ENCODE measurements at places on chromosomes 6 and 20.

DNA sequence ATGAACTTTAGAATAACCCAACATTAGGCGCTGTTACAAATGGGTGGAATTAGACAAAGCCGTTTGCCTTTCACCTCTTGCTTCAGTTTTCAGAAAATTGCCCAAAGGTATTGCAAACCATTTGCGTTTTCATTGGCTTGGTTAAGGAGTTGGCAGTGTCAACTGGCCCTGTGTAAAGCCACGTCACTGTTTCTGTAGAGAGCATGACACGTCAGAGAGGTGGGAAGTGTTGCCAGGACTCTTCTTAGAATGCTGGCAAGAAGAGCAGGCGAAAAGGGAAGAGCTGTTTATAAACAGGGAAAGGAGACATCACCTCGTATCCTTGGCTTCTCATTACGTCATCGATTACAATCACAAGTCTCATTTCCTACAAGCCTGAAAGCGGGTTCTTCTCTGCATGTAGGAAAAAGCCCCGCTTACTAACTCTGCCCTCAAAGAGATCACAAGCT lies 4.2 kb upstream of the IRF4 start:
- no peak for DNase-seq

DNA sequence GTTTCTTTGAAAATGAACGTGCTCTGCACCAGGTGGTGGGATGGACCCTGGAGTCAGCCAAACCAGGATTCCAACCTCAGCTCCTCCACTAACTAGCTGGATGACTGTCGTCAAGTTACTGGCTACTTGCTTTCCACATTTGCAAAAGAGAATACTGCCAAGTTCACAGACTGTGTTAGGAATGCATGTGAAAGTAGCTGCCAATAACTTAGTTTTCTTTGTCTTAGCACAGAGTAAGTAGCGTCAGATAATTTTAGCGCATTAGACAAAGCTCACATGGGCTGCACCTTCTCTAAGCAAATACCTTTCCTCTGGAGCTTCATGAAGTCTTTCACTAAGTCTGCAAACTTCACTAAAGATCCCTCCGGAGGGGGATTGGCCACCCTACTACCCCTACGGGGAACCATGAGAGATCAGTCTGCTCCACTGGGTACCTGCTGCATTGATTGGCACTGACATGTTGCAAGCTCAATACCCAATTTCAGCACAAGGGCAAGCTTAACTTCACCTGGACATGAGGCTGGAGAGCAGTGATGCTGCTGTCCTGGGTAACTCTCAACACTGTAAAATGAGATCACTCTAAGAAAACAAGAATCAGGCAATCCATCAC lies 113.9 kb downstream of the MBOAT1 start:
- DNase-seq, result no peak

DNA sequence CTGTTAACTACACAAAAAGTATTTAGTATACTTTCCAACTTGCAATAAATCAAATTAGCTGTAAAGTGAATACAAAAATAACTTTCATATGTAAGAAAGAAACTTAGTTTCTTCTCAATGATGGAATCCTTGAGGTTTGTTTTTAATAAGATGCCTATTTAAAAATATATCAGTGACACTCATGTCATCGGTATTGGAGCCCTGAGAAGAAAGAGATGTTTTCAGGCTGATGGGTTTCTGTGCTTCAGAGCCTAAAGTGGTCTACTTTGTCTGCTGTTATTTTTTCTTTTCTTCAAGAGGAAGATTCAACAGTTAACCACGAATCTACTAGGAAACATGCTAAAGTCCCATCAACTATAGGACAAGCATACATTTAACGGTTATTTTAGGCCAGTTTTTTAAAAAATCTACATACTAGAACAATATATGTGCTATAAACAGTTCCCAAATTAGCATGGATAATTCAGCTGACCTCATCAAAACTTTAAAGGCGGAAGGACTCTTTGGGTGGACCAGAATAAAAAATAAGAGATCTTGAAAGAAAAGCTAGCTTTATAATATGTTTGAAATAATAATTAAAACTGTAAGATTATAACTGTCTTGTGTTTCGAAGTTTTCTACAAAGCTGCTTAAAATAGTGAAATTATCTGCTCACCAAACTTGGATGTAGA lies 147.0 kb upstream of the SAMD5 start:
- DNase-seq, result no peak

GRCh38 chr6:33014841-33015634 lies 5.6 kb upstream of the HLA-DOA start:
- DNase-seq, result peak; percentile 19

DNA sequence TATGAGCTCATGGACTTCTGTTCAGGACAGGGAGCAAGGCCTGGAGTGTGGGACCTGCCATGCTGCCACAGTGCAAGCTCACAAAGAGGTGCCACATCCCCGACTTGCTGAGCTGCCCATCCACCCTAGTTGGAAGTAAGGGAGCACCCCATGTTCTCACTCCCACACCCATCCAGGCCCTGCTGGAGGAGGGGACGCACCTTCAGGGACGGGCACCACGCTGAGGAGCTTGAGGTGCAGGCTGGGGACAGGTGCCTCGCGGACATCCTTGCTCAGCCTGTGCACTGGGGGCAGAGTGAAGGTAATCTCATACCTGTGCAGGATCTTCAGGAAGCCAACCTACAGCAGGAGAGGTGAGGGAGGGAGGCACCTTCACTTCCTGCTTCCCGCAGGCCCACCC lies 12.3 kb downstream of the ADISSP start:
- no peak for DNase-seq

DNA sequence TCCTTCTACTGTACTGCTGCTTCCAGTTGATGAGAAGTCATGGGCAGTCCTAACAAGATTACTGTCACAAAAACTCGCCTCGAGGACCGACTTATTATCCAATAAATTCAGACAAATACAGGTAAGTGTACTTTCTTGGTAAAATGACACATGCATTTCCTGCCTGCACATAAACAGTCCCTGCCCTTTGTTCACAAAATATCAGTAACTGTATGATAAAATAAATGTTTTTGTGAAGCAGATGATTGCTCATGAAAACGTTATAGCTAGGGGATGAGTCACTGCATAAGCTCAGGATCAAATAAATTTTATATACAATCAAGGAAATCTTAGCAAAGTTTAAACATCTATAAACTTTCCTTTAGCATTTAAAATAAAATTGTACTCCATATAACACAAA lies 164.5 kb upstream of the RIPOR2 start:
- DNase-seq, result no peak

- no peak for DNase-seq
Measured at GRCh38 chr6:88561954-88562315, 395.8 kb upstream of the CNR1 start.

DNA sequence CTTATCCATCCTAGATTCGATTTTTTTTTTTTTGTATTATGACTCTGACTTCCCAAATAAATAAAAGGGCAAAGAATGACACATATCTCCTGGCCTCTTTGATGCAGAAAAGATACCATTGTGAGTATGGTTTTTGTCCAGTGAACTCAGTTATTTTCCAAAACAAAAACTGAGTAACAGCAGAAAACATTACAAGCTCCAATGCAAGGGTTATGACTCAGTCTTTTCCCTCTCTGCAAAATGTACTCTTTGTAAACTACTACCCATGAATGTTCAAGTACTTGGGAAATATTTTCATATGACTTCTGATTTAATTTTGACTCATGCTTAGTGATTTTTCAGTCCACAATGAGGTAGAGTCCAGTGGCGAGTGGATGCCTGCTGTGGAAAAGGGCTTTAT lies 355.3 kb downstream of the RNF144B start:
- no peak for DNase-seq

DNA sequence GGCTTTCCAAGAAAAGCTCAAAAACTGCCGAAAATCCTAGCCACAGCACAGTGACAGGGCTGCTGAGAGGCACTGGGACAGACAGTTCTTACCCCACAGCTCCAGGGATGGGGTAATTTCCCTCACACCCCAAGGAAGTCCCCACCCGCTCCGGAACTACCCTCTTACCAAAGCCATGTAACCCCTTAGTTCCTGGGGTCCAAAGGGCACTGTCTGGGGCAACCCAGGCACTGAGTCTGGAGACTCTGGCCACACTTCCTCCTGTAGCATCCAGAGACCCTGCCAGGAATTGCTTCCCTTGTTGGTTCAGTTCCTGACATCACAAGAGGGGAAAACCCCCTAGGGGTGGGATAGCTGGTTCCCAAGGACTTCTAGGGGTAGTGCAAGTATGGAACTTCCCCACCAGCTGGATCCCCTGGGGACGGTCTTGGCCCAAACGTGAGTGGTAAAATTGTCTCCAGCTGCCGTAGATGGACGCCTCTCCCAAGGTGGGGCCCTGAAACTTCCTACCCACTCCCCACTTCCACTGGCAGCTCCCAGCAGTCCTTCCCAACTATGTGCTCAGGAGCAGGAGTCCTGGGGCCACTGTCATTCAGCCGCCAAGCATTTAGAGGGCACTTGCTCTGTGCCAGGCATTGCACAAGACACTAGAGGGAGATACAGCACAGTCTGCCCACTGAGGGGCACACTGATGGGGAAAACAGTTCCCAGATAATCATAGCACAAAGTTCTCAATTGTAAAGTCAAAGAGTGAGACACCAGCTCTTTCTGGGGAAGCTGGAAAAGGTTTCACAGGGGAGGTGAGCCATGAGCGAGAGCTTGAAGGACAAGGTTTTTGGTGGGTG lies 17.2 kb upstream of the HCK start:
- DNase-seq, result no peak

GRCh38 chr20:17417225-17417624 lies 114.0 kb downstream of the BFSP1 start:
- no peak for DNase-seq

- DNase-seq, result no peak
Measured at GRCh38 chr6:27333642-27334040, 21.6 kb upstream of the POM121L2 start.

GRCh38 chr6:89613790-89614189 lies 24.8 kb downstream of the LYRM2 start:
- DNase-seq, result no peak

GRCh38 chr20:8315639-8316573 lies 183.8 kb downstream of the PLCB1 start:
- DNase-seq, result no peak

DNA sequence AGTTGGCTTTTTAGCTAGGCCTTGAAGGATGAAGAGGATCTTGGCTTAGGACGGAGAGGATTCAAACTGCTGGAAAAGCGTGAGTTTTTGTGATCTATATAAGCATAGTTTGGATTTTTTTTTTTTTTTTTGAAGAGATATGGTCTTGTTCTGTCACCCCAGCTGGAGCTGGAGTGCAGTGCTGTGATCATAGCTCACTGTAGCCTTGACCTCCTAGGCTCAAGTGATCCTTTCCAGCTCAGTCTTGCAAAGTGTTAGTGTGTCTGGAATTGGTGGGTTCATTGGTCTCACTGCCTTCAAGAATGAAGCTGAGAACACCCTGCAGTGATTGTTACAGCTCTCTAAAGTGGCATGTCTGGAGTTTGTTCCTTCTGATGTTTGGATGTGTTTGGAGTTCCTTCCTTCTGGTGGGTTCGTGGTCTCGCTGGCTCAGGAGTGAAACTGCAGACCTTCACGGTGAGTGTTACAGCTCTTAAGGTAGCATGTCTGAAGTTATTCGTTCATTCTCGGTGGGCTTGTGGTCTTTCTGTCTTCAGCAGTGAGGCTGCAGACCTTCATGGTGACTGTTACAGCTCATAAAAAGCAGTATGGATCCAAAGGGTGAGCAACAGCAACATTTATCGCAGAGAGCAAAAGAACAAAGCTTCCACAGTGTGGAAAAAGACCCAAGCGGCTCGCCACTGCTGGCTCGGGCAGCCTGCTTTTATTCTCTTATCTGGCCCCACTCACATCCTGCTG lies 37.5 kb upstream of the NUP153 start:
- DNase-seq, result no peak

- DNase-seq, result no peak
Measured at GRCh38 chr6:3294396-3294795, 35.6 kb downstream of the PSMG4 start.

GRCh38 chr6:138891255-138891986 lies 95.5 kb downstream of the ECT2L start:
- DNase-seq, result no peak

DNA sequence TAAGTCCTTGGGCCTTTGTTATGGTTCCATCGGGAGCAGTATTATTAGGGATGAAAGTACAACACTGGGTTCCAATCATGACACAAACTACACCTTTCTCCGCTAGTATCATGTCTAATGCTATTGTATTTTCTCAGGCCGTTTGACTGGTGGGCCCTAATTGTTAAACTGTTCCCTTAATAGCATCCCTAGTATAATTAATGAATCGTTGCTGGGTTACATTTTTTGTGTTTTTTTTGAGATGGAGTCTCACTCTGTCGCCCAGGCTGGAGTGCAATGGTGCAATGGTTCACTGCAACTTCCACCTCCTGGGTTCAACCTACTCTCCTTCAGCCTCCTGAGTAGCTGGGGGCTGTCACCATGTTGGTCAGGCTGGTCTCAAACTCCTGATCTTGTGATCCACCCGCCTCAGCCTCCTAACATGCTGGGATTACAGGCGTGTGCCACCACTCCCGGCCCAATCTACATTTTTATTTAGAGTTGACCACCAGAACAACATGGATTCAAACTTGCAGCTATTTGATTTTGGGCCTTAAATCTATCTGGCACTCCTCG lies 4.1 kb upstream of the ZNFX1 start:
- DNase-seq, result no peak

DNA sequence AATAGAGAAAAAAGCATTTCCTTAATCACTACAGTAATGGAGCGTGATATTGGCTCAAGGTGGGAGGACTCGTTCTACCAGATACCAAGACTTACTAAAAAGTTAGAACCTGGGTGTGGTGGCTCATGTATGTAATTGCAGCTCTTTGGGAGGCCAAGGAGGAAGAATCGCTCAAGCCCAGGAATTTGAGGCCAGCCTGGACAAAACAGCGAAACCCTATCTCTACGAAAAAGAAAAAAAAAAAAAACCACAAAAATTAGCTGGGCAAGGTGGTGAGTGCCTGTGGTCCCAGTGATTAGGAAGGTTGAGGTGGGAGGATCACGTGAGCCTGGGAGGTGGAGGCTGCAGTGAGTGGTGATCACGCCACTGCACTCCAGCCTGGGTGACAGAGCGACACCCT lies 24.0 kb upstream of the ATRN start:
- no peak for DNase-seq
